Kidney capillary endothelial cell (primary cell): ENCODE measurements at places on chromosomes 11 and 22.

- DNase-seq, result peak; percentile 10
Observed at GRCh38 chr11:112453601-112454577, 193.2 kb upstream of the PLET1 start.

DNA sequence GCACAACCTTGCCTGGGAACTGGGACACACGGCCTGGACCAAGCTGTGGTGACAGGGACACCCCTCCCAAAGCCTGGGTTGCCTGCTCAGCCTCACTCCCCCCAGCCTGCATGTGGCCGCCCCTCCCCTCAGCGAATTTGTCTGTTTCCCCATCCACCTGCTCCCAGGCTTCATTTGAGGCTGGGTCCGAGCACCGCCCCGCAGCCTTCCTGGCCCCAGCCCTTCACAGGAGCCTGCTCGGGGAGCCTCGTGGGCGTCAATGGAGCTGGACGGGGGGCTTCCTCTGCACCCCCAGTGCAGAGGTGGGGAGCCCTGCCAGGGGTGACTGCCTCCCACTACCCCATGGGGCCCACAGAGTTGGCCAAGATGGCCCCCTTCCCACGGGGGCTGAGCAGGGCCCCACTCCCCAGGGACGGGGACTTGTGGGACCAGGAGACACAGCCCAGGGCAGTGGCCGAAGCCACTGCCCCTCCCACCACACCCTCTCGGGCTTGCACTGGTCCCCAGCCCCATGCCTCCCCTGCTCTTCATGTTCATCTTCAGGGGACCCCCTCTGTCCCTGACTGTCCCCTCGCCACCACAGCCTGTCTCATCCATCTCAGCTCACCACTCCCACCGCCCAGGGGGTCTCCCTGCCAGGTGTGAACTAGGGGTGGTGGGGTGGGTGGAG, 91.7 kb downstream of the WNT7B start:
- DNase-seq, result no peak

DNA sequence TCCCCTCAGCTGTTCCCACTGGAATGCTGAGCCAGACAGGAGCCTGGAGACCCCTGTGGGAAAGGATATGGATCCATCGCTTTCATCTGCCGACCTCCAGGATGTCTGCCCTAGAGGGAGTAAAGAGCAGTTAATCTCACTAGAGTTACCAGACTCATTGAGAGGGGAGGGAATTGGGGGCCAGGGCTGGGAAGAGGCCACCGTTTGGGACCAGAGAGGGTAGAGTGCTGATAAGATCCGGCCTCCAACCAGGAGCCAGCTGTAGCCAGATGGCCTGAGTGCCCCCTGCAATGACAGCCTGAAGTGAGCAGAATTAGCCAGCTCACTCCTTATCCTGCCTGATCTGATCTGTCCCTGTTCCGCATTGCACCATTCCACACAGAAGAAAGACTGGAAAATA, 3.7 kb upstream of the APLNR start:
- no peak for DNase-seq

GRCh38 chr22:44581096-44581435, 83.0 kb upstream of the RTL6 start:
- no peak for DNase-seq

DNA sequence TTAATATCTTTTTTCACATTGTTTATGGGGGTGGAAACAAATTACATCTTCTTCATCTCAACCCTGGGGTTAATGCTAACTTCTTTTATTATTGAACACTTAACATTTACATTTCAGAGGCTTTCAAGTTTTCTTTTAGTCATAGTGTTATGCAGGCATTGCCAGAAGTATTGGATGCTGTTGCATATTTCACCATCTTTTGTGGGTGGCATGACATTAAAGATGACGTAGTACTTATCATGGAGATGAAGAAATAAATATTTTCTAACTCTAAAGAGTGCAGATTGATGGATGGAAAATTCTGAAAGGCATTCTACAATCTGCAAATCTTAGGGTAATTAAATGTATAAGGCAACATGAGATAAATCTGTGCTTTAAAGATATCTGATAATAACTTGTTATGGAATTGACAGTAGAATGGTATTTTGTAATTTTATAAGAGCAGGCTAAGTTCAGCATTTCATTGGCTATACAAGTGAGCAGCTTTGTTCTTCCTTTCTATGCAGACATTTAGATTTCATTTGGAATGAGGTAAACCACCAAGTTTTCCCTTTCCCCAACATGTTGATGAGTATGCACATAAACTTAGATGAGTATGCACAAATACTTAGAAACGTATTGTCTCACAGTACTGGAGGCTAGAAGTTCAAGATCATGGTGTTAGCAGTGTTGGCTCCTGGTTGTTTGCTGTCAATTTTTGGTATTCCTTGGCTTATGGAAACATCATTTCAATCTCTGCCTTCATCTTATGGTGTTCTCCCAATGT, 924.4 kb downstream of the METTL15 start:
- no peak for DNase-seq

DNA sequence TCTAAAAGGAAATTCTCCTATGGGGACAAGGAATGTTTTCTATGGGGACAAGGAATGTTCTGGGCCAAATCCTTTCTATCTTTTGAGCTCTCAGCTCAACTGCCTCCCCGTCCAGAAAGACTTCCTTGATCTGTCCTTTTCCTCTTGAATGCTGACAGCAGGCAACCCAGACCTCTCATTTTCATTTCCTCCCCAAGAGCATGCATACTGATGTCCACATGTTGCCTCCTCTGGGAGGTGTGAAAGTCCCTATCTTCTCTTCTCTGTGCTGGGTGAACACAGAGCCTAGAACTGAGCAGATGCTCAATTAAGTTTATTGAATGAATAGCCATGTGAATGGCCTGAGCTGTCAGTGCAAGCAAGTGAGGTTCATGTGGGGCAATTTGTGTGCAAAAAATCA, 331.9 kb upstream of the NARS2 start:
- DNase-seq, result no peak

DNA sequence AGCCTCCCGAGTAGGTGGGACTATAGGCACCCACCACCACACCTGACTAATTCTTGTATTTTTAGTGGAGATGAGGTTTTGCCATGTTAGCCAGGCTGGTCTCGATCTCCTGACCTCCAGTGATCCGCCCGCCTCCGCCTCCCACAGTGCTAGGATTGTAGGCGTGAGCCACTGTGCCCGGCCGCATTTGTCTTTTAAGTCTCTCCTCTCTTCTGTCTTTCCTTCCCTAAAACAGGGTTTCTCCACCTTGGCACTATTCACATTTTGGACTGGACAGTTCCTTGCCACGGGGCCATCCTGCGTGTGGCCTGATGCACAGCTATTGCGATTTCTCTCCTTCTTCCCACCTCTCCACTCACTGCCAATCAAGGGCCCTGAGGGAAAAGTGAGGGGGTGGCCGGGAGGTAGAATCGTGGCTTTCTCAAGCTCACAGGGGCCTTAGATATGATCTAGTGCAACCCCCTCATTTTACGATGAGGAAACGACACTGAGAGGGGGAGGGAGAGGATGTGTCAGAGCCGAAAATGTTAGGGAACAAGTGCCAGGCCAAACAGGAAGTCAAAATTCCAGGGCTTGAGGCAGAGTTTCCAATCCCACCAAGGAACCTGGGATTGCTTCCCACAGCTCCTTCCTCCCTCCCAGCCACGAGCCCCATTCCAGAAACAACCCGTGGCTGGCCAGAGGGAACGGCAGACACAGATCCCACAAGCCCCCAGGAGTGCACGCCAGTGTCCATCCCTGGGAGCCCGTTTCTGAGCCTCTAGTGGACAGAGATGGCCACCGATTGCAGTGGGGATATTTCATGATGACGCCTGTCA, 21.2 kb downstream of the SCGB1A1 start:
- no peak for DNase-seq

- DNase-seq, result no peak
Observed at GRCh38 chr11:77063861-77064260, 2.9 kb upstream of the CAPN5 start.

GRCh38 chr11:3983101-3983500, 111.5 kb upstream of the RRM1 start:
- no peak for DNase-seq

- DNase-seq, result no peak
Observed at GRCh38 chr11:14320020-14320419, 39.0 kb downstream of the RRAS2 start.

- no peak for DNase-seq
Observed at GRCh38 chr11:116112087-116112935, 608.1 kb upstream of the CADM1 start.

DNA sequence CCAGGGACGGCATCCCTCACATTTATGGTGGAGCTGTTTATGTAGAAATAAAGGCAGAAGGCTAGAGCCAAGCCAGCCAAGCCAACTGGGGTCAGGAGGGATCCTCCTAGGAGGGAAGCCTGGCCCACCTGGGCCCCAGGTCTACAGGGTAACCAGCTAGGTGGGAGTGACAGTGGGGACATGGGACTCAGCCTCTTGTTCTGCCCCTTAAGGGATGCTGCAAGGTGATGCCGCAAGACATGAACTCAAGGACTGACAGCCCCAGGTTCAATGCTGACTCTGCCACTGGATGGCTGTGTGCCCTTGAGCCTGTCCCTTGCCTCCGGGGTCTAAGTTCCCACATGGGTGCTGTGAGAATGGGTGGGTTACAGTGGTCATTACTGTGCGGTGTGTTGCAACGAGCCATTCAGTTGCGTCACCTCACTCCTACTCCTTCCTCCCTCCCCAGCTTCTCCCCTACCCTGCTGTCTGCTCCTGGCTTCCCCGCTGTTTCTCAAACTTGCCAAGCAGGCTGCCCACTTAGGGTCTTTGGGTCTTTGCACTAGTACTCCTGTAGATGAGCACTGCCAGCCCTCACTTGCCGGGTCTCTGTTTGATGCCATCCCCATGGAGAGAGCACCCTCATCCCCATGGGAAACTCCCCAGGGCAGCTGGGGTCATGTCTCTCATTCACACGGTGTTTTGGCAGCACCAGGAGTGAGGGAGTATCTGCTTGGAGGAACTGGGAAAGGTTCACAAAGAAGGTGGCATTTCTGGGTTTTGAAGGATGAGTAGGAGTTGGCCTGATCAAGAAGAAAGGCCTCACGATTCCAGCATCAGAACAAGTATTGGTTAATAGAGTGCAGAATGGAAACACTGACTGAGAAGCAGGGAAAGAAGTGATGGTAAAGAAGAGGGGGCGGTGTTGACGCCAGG, 43.0 kb upstream of the RTL6 start:
- no peak for DNase-seq

DNA sequence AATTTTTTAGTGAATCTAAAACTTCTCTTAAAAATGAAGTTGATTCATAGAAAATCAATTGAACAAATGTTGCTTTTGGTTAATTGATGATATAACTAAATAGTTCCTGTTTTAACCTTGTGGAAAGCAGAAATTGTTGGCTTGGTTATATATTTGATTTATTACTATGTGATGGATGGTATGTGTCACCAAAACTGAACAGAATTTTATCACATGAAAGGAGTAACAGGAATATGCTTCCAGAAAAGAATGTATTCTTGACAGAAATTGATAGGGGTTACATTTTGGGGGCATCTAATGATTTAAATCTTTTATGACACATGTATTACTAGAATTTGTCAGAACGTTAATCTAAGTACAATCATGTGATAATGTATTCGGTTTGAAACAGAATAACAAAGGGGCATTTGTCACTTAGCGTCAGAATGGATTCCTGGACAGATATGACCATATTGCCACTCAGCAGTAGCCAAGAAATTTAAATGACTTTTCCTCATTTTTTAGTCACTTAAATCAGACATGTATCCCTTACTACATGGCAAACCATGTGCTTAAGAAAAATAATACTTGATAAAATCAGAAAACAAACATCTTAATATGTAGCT, 295.2 kb downstream of the GRM5 start:
- DNase-seq, result no peak

DNA sequence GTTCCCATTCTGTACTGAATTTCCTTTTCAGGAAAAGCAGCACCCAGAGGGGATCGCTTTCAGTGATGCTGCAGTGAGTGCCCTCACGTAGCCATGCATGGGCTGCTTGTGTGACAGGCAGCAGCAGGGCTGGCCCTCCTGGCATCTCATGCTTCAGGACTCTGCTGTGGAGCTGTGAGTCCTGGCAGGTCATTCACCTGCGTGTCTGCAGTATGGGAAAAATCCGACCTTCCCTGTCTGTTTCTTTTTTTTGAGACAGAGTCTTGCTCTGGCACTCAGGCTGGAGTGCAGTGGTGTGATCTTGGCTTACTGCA, 13.4 kb downstream of the GLB1L2 start:
- no peak for DNase-seq

DNA sequence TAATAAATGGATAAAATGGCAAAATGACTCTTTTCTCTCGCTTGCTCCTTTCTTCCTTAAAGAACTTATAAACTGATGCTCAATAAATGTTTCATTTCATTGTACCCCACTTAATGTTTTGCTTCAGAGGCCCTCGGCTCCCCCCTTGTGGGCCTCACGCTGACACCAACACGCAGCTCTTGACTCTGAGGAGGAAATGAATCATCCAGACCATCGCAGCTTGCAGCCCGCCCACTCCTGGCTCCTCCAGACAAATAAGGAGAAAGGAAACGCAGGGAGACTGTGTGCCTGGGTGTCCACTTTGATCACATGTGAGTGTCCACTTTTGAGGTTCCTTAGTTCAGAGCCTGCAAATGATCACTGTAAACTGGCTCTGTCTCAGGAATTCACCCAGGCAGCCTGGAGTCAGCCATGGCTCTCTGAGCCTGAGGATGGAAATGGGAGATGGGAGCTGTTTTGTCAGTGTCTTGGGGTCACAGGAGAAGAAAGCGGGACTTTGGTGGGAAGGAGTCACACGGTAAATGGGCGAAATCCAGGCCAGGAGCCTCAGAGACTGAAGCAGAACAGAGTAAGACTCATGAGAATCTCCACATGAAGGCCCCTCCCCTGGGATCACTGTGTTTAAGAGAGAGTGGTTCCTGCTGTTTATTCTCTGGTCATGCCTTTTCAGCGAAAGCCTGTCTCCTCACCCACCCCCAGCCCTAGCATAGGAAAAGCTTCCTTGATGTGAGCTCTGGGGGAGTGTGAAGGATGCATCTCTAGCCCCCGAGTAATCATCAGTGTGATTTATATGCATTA, 96.5 kb downstream of the CWC15 start:
- DNase-seq, result peak; percentile 97

GRCh38 chr11:133403900-133404299, 128.4 kb downstream of the OPCML start:
- DNase-seq, result peak; percentile 20

GRCh38 chr11:35507688-35508087, 17.7 kb downstream of the PAMR1 start:
- no peak for DNase-seq

DNA sequence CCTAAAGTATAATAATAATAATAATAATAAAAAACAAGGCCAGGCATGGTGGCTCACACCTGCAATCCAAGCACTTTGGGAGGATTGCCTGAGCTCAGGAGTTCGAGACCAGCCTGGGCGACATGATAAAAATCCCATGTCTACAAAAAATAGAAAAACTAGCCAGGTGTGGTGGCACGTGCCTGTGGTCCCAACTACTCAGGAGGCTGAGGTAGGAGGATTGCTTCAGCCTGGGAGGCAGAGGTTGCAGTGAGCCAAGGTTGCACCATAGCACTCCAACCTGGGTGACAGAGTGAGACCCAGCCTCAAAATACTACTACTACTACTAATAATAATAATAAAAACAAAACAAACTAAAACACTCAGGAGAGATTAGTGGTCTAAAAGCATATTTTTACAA, 15.6 kb upstream of the ZNF280A start:
- no peak for DNase-seq

- no peak for DNase-seq
Observed at GRCh38 chr22:21599053-21599893, 30.5 kb downstream of the YDJC start.

GRCh38 chr11:44833877-44834452, 107.2 kb downstream of the TSPAN18 start:
- no peak for DNase-seq
